ENCODE measurements at places on chromosomes 6 and 20.

GRCh38 chr6:53741034-53741823 is 53.6 kb upstream of the LRRC1 start:
- DNase-seq, result no peak

GRCh38 chr6:119915971-119916370 is 566.4 kb upstream of the MAN1A1 start:
- DNase-seq, result peak; percentile 62

DNA sequence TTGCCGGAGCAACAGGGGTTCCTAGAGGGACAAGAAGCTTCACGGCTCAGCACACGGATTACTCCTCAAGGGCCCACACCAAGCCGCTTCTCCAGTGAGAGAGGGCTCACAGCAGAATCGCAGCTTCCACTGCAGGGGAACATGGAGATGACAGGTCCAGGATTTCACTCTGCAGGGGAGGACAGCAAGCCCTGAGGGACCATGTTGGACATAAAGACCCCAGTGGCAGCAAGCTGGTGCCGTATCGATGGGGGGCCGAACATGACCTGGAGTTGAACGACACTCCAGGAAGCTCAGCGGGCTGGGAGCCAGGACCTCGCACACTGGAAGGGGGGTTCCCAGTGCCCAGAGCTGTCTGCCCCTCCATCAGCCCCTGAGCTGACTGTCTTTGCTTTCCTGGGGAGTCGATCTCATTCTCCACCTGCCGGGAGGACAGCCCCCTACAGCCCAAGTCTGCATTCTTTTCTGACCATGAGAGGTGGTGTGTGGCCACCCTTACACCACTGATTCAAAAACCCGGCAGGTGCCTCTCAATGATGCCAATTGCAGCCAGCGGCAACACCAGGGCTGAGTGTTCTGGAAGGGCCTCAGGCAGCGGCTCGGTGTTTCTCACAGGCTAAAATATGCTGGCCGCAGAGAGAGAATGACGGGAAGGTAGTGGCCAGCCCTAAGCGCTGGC is 194.5 kb upstream of the CDH4 start:
- no peak for DNase-seq

DNA sequence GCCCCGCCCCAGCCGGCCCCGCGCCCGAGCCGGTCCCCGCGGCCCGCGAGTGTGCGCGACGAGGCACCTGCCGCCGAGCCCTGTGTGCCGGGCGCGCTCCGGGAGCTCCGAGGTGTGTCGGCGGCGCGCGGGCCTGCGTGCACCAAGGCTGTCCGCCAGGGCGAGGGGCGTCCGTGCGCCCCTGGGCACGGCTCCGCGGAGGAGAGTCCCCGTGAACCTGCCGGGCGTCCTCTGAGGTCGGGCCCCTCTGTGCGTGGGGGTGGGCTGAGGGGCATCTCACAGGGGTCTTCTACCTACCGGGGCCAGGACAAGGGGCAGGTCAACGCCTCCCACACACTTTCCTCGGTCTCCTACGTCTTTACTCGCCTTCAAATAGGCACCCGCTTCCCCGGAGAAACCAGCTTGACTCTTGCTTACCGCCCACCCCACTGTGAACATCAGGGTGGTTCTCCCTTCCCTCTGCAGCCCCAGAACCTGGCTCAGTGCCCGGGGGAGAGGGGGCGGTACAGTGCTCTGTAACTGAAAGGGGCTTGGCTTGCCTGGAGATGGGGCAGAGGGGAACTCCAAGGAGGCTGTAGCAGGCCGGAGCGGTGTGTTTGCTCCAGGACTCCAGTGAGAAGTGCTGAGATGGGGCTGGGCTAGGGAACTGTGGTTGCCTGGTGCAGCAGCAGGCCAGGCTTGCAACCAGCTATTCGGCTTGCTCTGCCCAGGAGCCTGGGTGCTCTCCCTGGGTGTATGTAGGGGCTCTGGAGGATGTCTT is at the start of gene SAMD10:
Gene SAMD10 (minus strand): TSS at position 86 of the 760 bp plus-strand sequence. CDS start 175 bp downstream, outside the sequence.
- DNase-seq, result peak; percentile 42

- no peak for DNase-seq
Observed at GRCh38 chr6:128572294-128572693, 51.9 kb upstream of the PTPRK start.

GRCh38 chr6:158377860-158378259 is 65.6 kb downstream of the TULP4 start:
- peak; percentile 95 for DNase-seq

GRCh38 chr6:36266913-36267644 is 2.8 kb upstream of the PNPLA1 start:
- DNase-seq, result peak; percentile 51

DNA sequence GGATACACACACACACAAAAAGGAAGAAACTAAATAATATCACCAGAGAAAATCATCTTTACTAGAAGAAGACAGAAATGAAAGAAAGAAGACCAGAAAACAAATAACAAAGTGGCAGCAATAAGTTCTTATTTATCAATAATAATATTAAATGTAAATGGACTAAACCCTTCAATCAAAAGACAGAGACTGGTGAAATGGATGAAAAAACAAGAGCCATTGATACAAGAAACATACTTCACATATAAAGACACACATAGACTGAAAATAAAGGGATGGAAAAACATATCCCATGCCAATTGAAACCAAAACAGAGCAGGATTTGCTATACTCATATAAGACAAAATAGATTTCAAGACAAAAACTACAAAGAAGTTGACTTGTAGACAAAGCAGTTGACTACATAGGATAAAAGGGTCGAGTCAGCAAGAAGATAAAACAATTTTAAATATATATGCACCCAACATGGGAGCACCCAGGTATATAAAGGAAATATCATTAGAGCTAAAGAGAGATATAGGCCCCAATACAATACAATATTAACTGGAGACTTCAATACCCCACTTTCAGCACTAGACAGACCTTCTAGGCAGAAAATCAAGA is 259.4 kb downstream of the EPM2A start:
- DNase-seq, result no peak

- DNase-seq, result no peak
Observed at GRCh38 chr6:159616456-159616855, 76.6 kb downstream of the SOD2 start.

DNA sequence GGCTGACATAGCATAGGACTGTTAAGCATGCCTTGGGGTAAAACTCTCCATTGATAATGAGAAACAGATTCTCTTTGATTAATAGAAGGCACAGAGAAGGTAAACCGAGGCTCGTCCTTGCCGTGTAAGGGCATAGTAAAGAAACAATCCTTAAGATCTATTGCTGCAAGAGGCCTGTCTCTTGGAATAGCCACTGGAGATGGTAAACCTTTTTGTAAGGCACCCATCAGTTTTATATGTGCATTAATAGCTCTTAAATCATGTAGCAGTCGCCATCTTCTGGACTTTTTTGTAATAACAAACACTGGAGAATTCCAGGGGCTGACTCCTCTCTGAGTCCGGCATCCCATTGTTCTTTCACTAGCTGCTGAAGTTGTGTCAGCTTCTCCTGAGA is 8.4 kb upstream of the ABHD12 start:
- DNase-seq, result peak; percentile 80

- no peak for DNase-seq
Observed at GRCh38 chr20:20207291-20207690, 155.0 kb downstream of the CFAP61 start.

DNA sequence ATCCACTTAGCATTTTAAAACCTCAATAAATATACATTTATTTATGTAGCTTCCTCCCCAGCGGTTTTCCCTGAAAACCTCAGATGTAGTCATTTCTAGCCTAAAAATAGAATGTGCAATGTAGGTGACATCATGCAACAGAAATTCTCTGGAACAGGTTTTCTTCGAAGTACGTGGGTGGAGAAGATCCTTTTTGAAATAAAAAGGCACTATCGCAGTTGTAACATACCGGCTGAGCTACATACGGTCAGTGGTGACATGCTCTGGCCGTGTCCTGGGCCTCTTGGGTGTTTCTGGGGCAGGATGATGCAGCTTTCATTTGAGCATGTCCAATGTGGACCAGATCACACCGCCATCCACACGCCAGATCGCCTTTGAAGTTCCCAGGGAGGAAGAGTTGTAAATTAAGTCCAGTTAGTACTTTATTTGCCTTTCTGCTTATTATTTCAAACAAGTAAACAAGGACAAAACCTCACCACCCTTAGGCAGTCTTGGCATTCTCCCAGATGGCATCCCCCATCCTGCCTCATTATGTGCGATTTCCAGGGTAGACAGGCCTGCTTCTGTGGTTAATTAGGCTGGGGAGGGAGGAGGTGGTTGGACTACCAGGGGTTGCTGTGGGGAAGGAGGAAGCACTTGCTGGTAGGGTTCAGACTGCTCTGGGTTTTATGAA is 109.5 kb upstream of the CLDN20 start:
- peak; percentile 77 for DNase-seq

GRCh38 chr6:3139090-3139903 is 18.0 kb downstream of the TUBB2A start:
- peak; percentile 90 for DNase-seq

DNA sequence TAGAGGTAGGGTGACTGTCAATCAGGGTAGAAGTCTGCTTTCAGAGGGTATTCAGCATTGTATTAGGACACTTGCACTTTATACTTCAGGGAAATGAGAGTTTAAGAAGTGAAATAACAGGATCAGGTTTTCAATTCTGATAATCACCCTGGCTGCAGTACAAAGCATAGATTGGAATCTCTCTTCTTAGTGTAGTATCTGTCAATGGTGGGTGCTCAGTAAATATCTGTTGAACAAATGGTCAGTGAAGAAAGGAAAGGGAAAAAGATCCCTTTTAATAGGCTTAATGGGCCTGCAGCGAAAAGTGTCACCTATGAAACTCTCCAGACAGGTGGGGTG is 18.7 kb downstream of the TUBB2B start:
- no peak for DNase-seq

DNA sequence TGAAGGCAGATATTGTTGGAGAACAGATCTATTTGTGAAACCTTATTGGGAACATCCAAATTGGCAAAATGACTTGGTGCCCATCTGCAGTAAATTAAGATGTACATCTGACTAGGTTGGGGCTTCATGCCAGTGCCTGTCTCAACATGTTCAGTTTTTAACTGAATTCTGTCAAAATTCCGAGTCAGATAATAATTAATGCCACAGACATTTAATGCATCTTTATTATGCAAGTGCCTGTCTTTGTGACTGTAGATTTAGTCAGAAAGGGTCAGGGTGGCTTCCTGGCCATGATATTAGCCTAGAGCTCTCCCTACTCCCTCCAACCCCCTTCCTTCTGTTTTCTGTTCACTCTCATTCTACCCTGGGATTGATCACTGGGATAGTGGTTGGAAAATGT is 199.3 kb upstream of the FLRT3 start:
- DNase-seq, result peak; percentile 69

- peak; percentile 1 for DNase-seq
Observed at GRCh38 chr20:8361006-8361652, 229.1 kb downstream of the PLCB1 start.

GRCh38 chr20:50449738-50450492 is 60.3 kb upstream of the PTPN1 start:
- no peak for DNase-seq

DNA sequence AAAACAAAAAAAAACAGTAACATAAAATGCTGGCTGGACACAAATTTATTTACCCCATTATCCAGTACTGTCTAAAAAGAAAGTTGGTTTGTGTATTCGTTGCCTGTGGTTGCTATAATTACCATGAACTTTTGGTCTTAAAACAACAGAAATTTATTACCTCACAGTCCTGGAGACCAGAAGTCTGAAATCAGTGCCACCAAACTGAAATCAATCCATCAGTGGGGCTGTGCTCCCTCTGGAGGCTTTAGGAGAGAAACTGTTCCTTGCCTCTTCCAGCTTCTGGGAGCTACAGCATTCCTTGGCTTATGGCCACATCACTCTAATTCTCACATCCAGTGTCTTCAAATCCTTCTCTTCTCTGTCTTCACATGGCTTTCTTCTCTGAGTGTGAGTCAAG is 79.4 kb downstream of the SNX5 start:
- DNase-seq, result no peak

DNA sequence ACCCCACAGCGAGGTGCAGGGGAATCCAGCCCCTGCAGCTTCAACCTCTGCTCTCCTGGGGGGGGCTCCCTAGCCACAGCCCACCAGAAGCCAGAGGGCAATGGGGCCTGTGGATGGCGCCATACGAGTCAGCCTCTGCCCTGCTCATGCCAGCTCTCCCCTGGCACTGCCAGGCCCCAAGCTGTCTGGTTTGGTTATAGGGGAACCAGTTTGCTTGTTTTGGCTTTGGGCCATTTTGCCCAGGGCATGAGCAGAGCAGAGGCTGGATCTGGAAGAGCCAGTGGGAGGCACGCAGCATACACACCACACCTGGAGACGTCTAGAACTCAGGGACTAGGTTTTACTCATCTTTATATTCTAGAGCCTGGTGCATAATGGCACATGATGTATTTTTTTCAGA is 66.7 kb upstream of the SLC22A16 start:
- DNase-seq, result peak; percentile 85

DNA sequence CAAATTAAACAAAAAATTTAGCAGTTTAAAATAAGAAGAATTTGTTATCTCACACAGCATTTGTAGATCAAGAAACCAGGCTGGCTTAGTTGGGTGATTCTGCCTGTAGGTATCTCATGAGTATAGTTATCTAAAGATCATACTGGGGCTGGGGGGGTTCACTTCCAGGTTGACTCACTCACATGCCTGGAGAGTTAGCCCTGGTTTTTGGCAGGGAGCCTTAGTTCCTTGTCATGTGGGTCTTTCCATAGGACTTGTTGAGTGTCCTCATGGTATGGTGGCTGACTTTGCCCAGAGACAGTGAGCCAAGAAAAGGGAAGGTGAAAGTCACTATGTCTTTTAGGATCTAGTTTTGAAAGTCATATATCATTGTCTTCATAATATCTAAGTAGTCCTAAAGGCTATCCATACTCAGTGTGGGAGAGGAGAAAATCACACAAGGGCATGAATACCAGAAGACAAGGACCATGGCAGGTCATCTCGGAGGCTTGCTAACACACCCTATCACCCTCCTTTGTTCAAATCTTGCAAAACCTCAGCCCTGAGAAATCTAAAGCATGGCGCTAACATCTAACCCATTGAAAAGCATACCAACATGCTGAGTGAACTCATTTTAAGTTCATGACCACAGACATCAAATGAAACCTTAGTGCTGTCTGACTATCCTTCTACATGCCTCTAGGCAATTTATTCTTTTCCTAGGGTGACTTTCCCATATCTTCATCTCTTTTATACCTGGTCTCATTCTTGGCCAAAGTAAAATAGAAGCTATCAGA is 39.2 kb downstream of the CYP24A1 start:
- DNase-seq, result peak; percentile 91

- DNase-seq, result no peak
Observed at GRCh38 chr20:33832103-33832804, 21.1 kb downstream of the CHMP4B start.

DNA sequence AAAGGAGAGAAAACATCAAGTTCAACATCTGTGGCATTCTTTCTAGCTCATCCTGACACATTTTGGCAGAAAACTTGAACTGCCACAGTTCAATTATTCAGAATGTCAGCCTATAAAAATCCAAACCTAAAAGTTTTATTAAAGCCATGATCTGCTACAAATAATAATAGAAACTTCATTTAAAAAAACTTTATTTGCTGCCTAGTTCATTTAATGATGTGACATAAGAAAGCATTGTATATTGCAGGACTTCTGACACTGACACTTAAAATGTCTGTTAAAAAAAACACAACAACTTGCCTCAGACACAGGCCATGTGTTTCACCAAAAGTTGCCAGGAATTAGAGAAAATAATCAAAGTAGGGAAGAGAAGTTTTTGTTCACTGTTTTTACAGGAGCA is 88.3 kb upstream of the HTR1E start:
- DNase-seq, result no peak
